ENCODE measurements at places on chromosomes 1 and 21.

- DNase-seq = no peak
Observed at GRCh38 chr1:25217015-25217414, 15.3 kb downstream of the SYF2 start.

- DNase-seq = no peak
Observed at GRCh38 chr1:43049481-43049880, 90.8 kb upstream of the SLC2A1 start.

DNA sequence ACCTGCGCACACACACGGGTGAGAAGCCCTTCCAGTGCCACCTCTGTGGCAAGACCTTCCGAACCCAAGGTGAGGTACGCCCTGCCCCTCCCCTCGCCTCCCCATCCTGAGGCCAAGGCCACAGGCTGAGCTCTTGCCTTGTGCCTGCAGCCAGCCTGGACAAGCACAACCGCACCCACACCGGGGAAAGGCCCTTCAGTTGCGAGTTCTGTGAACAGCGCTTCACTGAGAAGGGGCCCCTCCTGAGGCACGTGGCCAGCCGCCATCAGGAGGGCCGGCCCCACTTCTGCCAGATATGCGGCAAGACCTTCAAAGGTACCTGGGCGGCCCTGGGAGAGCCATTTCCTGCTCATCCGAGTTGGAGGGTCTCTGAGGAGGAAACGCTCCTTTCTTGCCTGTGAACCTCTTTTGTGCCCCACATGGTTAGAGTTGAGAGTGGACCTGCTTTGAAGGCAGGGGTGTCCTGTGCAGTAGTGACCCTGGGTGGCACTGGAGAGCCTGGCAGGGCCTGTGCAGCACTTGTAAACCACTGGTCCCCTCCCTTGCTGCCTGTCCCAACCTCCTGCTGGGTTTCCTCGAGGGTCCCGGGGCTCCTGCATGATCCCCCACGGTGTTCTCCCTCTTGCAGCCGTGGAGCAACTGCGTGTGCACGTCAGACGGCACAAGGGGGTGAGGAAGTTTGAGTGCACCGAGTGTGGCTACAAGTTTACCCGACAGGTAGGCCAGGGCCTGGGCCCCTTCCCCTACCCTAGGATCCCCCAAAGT is 8.5 kb downstream of the ZBTB48 start:
- no peak for DNase-seq

DNA sequence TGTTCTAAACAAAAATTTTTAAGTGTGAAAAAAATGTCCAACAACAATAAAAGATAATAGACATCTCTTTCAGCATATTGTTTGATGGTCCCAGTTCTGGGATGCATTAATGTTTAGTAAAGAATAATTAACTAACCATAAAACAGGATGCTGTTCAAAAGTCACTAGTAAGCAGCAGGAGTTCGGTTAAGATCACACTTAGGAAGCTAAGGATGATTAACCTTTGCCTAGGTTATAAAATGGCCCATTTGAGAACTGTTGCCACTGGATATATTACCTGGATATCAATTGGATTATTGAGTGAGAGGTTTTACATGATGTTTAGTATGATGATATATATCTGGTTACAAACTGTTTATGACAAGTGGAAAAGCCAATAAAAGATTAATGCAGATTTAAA is 171.7 kb downstream of the ATG4C start:
- DNase-seq = no peak

- DNase-seq = no peak
Observed at GRCh38 chr21:37704751-37705150, 211.5 kb downstream of the KCNJ6 start.

- no peak for DNase-seq
Observed at GRCh38 chr1:83994111-83994510, 4.8 kb downstream of the TTLL7 start.

DNA sequence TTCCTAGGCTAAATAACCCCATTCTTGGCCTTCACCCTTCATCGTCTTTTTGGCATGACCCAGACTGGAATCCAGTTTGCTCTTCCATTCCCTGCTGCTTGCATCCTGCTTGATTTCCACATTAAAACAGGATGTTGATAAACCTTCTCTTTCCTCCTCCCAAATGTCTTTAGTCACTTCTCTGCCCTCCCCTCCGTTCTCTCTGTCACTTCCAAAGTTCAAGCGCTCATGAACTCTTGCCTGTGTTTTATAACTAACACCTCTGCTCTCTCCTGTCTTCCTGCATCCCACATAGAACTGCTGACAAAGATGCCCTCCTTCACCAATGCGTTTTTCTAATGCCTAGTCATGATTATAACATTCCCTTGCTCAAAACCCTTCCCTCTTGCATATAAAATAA is 65.6 kb upstream of the SLC44A3 start:
- DNase-seq = no peak

GRCh38 chr1:157403608-157404007 is 148.7 kb downstream of the FCRL5 start:
- DNase-seq = no peak

GRCh38 chr21:36350282-36350910 is 30.4 kb downstream of the MORC3 start:
- no peak for DNase-seq

DNA sequence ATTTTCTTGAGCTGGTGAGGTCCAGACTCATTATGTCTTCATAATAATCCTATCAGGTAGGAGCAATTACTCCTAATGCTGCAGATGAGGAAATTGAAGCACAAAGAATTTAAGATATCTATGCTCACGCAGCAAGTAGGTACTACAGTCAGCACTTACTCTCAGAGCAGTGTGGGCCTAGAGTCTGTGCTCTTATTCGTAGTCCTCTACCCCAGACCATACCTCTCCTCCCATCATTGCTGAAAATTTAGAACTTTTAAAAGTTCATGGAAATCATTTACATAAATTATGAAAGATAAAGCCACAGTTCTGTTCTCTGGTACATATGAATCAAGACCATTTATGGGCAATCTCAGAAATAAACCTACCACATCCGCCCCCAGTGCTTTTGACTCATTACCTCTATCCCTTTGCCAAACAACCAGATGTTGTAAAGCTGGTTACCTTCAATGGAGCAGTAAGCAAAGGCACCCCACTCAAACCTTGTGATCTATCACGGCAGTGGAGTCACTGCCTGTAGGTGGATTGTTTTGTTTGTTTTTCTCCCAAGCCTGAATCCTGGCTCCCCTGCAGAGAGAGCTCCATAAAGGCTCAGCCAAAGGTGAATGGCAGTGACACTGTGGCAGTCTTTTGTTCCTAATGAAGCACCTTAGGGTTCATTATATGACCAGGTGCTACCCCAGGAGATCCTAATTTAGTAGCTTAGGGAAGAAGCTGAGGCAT is 20.9 kb upstream of the MAN1A2 start:
- DNase-seq = no peak
